NCI-H187 (cell line): ENCODE measurements at places on chromosomes 12 and 14.

DNA sequence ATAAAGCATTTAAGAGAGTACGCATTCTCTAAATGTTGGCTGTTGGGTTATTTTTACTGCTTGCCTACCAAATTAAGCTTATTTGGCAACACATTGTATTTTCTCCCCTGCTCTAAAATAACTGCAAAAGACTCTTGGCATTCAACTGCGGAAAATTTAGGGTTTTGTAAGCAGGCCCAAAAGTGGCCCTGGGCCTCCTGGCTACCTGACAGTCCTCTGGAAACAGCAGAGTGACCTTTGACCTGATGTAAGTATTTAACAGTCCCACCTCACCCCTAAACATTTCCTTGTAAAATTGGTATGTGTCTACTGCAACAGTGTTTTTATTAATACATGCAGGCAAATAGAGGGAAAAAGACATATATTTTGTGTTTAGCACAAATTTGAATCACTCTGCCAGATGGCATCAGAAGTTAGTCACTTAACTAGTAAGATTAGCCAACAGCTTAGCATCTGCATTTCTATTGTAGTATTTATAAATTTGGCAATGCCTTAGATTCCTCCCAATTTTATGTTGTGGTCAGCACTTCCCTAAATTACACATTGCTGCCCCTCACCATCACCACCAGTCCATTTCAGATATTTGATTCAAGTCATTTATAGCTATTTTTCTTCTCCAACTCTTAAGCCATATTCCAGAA, 11.2 kb downstream of the LLPH start:
- DNase-seq = no peak

GRCh38 chr12:108323581-108323980, 15.5 kb downstream of the CMKLR1 start:
- DNase-seq = no peak

GRCh38 chr12:46404225-46404631, 31.7 kb upstream of the SLC38A2 start:
- no peak for DNase-seq

DNA sequence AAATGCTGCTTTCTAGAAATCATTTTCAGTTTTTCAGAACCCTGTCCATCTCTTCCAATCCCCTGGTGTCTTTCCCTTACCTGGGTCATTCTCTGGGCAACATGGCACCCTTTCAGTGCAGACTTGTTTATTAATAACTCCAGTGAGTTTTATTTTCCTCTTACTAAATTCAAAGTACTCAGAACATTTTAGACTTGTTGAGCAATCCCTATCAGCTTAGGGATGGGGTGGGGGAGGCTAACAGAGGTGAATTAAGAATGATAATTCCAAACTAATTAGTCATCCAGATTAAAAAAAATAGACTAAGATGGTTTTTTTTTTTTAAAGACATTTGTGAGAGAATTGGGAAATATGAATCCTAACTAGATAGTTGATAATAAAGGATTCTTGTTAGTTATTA, 10.7 kb downstream of the GPRC5A start:
- DNase-seq = no peak

DNA sequence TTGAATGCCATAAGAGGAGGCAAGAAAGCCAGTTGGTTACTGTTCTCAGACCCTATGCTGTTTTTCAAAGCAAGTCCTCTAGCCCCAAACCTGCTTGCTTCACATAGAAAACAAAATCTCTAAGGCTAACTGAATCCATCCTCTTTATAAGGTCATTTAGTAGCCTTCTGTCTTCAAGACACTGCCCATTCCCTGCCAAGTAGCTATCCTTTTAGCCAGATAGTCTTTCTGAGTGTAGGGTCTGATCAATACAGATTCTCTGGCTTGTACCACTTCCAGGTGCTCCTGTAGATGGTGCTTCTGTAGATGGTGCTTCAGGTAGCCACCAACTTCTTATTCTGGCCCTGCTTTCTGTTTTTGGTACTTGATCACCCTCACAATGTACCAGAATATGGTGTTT, 15.9 kb upstream of the CCER1 start:
- DNase-seq = no peak

GRCh38 chr12:52837781-52838608, 3.9 kb upstream of the KRT79 start:
- no peak for DNase-seq
